NCI-H526 treated with DMSO at 0.1 percent for 48 hours (cell line): ENCODE measurements at places on chromosomes 13 and 19.

DNA sequence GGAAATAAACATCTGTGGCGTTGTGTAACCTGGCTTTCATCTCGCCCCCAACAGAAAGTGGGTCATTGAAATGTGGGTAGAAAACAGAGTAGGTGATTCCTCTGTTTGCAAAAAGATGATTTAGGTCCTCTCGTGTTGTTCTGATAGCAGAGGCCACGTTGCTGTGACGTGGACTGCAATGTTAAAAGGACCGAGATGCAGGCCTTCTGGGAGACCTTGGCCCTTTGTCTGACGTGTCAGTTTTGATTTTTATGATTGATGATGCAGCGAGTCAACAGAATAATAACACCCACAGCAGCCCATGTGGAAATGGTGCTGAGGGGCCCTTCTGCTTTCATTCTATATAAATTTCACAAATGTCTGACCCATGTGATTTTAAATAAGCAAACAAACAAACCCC, 68.9 kb downstream of the FGF9 start:
- no peak for DNase-seq

GRCh38 chr19:33358408-33358807, 15.1 kb upstream of the CEBPG start:
- DNase-seq, result no peak

DNA sequence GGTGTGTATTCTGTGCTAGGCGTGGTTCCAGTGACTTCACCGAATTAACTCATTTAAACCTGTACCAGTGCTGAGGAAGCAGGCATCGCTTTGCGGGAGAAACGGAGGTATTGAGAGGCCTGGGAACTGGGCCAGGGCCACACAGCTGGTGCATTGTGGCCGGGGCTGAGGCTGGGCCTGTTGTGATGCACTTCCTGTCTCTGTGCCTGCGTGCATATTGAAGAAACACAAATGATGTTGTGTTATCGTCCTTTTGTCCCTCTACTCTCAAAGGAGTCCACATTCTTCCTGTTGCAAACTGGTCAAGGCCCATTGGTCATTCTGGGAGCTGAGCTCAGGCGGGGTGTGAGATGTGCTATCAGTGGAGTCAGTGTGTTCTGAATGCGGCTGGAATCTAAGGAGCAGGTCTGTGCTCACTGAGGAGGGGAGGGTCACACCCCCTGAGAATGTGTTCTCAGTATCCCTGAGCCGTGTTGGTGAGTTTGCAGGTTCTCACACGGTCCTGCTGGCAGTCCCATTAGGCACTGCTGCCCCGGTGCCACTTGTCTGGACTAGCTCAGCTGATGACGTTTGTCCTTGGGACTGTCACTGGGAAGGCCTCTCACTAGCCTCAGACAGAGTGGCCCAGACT, 62.1 kb downstream of the ARHGEF7 start:
- DNase-seq, result no peak

GRCh38 chr13:106213028-106213757, 322.3 kb downstream of the EFNB2 start:
- DNase-seq, result no peak

DNA sequence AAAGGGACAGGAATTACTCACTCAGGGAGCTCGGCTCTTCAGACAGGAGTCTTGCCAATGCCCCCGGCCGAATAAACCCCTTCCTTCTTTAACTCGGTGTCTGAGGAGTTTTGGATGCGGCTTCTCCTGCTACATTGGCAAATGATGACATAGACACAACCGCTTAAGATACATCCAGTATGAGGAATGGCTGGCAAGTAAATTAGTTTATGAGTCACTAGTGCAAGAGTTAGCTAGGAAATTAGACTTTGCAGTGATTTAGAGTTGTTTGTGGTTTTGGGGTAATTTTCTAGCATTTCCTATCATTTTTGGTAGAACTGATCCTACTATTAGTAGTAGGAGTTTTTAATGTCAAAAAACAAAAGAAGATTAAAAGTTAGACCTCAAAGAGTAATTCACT, 166.2 kb downstream of the SLITRK1 start:
- no peak for DNase-seq

GRCh38 chr13:89514534-89515312, 1832.8 kb upstream of the MIR17HG start:
- DNase-seq, result no peak

DNA sequence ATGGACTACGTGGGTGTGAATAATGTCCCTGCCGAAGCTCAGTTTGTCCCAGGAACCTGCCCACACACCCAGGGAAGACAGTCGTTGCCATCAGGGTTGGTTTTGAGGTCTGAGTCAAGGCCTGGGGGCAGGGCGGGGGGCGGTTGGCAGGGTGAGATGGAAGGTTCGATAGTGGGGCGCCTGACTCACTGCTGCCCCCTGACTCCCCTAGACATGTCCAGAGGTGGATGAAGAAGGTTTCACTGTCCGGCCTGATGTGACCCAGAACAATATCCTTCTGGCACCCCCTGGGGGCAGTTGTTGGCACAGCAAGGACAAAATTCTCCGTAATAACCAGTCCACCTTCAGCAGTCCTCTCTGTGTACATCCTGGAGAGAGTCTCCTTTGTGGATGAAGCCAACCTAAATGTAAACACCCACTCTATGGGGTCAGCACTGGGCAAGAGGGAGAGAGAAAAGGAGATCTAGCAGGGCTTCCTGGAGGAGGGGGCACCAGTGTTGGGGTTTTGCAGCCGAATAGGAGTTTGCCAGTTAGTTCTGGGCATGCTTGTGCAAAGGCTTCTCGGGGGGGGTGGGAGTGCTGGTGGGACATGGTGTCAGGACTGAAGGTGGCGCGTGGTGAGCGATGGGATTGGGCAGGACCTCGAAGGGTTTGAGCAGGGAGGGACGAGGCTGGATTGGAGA, 19.6 kb upstream of the B3GNT3 start:
- no peak for DNase-seq

DNA sequence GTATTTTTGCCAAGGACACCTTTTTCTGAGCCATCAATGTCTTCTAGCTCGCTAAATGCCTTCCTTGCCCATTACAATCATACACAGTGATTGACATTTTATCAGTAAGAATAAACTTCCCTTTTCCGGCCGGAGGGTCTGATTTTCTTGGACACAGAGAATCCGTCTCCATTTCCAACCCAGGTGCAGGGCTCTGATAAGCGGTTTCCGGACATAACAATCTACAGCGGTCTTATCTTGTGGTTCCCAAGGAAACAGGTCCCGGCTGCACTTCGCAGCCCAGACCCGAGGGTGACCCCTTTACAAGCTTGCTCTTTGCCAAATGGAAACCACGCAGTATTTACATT, 5.1 kb upstream of the ZNF77 start:
- no peak for DNase-seq

DNA sequence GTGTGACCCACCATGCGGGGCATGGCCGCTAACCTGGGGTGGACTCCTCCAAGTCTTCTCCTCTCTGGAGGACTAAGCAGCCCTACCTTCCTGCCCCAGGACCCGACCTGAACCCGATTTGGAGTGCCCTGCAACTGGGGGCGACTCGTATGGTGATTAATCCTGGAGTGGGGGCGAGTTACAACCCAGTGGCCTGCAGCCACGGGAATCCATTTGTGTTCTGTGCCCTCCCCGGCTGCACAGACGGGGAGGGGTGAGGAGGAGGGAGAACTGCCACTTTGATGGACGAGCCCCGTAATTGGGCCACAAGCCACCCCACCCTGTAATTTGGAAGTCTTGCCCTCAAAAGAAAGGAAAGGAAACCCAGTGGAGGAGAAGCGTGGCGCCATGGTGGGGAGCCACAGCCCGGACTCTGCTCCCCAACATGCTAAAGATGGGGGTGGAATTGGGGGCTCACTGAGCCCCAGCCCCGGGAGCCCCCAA, 18.0 kb downstream of the PRR36 start:
- DNase-seq, result no peak

DNA sequence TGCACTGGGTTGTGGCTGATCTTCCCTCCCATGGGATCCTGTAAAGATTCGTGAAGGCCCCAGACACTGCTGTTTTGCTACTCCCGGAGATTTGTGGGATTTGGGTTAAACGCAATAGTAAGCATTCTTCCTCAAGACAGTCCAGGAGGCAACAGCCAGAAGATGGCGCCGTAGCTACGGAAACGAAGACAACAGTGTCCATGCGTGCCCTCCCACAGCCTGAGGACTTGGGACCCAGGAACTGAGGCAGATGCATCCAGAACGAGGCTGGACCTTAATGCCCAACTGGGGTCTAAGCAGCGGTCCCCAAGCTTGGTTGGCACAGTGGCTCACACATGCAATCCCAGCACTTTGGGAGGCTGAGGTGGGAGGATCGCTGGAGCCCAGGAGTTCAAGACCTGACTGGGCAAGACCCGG, 57.6 kb upstream of the ZNF507 start:
- peak; percentile 41 for DNase-seq

DNA sequence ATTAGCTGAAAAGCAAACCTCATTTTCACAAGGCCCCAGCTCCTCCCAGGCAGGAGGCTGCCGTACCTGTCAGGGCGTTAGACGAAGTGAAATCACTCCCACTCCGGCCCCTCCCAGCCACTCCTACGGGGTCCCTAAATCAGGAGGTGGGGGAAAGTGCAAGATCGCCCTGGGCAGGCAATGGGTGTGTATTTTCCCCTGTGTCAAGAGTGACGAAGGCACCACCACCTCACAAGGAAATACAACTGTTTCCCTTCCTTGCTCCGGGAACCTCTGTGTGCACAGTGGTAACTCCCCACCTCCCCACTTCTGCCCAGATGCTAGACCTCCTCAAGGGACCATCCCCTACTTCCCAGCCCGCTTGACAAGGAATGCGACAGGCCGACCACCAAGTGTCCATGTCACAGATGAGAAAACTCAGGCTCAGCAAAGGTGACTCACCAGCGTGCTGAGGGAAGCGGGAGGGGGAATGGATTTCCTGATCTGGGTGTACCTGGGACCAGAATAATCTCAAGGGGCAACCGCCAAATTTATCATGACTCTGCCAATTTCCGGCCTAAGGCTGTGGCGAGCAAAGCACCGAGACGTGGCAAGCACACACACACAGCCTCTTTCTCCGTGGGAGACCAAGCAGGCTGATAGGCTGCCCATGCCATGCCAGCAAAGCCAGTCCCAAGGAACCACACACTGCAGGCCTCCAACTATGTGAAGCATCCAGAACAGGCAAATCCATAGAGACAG, 7.3 kb downstream of the PPP6R1 start:
- no peak for DNase-seq

DNA sequence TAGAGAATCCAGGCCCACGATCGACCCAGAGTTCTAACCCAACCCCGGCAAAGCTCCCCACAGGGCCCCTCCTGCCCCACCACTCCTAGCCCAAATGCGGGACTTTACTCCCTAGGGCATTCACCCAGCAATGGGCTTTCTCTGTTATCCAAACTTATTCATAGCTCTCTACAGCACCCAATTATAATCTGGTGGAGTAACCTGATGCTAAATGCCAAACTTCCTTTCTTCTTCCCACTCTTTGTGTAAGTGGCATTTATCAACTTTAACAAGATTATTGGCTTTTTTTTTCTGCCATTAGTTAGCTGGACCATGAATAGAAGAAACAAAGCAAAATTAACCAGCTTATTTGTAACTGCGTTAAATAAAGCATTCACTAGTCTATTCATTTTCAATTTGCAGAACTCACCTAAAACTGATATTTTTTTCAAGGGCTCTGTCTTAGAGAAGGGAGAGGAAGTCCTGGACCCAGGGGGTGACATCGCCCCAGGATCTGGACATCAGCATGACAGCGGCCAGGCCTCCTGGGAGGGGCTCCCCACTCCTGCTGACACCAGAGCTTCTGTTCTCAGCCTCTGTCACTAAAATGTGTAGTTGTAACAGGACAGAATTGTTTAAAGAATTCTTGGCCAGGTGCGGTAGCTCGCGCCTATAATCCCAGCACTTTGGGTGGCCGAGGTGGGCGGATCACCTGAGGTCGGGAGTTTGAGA, 1.5 kb downstream of the FAM124A start:
- DNase-seq, result no peak

DNA sequence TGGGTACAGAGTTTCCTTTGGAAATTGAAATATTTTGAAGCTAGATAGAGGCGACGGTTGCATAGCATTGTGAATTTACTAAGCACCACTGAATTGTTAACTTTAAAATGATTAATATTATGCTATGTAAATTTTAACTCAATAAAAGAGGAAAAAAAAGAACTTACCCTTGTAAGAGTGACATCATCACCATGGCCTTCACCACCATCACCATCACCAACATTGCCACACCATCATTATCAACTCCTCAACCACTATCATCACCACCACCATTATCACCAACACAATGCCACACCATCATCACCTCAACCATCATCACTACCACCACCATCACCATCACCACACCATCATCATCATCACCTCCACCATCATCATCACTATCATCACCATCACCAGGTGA, 113.9 kb downstream of the TUBA3C start:
- DNase-seq, result no peak

DNA sequence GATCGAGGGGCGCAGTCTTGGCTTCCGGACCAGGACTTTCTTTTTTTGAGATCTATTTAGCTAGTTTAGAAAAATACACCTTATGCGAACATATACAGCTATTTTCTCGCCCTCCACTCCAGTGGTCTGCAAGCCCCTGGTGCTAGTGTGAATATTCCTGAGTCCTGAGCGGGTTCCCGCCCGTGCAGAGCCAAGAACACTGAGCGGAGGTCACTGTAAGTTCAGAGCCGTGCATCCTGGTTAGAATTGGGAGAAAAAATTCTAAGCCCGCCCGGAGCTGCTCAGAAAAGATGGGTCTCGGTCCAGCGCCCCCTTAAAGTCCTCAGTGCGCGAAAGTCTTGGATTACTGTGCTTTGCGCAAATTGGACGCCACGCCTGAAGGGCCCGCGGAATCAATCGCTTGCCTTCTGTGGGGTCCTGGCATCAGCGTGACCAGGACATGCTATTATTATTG, 117.7 kb downstream of the KCNRG start:
- DNase-seq, result no peak

GRCh38 chr13:37929308-37929707, 59.7 kb upstream of the TRPC4 start:
- DNase-seq, result no peak

GRCh38 chr13:35600137-35600536, 123.6 kb upstream of the MAB21L1 start:
- no peak for DNase-seq

- no peak for DNase-seq
These were observed 16.3 kb downstream of the CILP2 start for GRCh38 chr19:19554074-19555023.

- DNase-seq, result no peak
These were observed 1686.2 kb downstream of the SLITRK1 start for GRCh38 chr13:82196087-82196486.

GRCh38 chr13:45416516-45417128, 1.6 kb downstream of the SLC25A30 start:
- DNase-seq, result no peak

DNA sequence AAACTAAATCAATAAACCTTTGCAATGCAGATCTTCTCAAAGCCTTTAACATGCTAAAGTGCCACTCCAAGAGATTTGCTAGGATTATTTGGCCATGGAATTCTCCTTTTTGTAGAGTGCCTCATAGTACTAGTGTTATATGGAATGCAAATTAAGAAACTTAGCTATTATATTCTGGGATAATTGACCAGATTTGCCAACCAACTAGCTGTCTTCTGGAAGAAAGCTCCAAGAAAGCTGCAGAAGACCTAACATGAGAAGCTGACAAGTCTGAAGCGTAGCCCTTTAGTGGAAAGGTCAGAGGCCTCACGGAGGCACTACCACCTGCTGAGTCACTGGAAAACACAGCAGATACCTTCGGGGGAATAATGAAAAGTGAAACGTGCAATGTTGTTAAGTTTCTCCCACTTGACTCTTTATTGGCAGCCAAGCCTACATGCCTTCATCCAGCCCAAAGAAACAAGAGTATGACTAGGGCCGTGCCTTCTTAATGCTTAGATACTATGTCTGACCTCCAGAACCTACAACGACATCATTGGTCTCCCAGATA, 29.8 kb upstream of the KATNAL1 start:
- DNase-seq, result no peak
